ENCODE measurements at places on chromosomes 4 and X.

- peak; percentile 0 for DNase-seq
Observed at GRCh38 chrX:65407157-65407626, 127.4 kb downstream of the LAS1L start.

DNA sequence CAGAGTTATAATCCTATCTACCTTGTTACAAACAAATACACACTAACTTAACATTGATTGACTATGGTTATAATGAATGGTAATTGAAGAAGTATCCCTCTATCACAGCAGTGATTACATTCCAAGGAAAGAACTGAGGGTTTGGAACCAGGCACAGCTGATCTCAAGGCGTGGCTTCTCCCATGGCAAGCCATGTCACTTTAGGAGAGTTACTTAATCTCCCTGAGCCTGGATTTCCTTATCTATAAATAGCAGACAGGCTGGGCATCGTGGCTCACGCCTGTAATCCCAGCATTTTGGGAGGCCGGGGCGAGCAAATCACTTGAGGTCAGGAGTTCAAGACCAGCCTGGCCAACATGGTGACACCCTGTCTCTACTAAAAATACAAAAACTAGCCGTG is 25.6 kb downstream of the SORBS2 start:
- no peak for DNase-seq

GRCh38 chr4:153890761-153891160 is 101.9 kb upstream of the SFRP2 start:
- DNase-seq = no peak

DNA sequence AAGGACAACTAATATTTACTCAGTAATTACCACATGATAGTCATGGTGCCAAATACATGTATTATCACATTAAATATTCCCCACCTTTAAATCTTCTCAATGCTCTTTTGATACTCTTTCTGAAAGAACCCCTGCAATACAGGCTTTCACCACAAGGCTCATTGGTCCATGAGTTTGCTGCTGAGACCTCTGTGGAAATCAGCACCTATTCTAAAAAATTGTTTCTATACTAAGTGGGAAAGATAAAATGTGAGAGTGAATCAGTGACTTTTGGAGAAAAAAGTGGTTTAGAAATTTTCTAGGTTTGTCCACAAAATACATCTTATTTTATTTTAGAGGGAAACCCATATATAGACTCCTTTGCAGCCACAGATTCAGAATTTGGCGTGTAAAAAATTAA is 257.3 kb downstream of the ZIC3 start:
- no peak for DNase-seq

GRCh38 chr4:163107754-163108153 is 58.9 kb downstream of the NAF1 start:
- no peak for DNase-seq

DNA sequence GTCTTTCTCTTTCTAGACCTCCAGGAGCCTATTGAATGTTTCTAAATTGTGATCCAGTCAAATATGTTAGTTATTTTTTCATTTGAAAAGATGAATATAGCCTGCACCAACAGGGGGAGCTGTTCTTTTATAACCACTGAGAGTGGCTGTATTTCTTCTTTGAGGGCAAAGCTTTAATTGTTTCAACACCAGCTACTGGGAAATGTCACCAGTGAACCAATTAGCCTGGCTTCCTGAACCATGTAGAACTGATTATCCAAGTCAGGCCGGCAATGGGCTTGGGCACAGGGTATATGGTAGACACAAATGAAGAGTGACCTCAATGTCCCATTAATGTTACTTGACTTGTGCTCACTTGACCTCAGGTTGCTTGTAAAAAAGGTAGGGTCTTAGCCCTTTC is 4.8 kb upstream of the DAPP1 start:
- no peak for DNase-seq

DNA sequence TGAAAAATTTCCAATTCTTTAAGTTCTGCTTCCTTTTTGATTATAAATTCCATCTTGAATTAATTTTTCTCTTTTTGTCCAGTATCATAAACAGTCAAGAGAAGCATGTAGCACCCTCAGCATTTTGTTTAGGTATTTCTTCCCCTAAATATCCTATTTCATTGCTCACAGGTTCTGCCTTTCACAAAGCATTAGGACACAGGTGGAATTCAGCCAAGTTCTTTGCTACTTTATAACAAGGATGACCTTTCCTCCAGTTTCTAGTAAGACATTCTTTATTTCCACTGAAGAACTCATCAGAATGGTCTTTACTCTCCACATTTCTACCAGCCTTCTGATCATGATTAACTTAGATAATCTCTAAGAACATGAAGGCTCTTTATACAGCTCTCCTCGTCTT is 7.4 kb downstream of the SLC9B1 start:
- DNase-seq = no peak

DNA sequence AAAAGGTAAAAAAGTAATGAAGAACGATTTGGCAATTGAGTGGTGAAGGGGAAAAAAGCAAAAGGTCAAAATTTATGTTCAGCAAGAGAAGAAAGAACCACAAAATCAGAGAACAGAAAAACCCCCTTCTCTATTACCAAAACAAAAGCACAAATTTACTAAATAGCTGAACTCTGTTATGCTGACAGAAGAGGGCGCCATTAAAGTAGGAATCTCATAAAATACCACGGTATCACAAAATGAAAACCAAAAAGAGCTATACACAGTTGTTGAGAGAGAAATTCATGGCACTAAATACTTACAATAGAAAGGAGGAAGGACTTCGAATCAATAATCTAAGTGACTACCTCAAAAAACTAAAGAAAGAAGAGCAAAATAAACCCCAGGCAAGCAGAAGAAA is 69.6 kb upstream of the CXorf66 start:
- no peak for DNase-seq

- DNase-seq = no peak
Observed at GRCh38 chrX:129655547-129656249, 942 bp upstream of the APLN start.

- peak; percentile 30 for DNase-seq
Observed at GRCh38 chrX:118973389-118974087, 880 bp upstream of the LONRF3 start.

- no peak for DNase-seq
Observed at GRCh38 chr4:5021546-5021945, 2.3 kb upstream of the CYTL1 start.

DNA sequence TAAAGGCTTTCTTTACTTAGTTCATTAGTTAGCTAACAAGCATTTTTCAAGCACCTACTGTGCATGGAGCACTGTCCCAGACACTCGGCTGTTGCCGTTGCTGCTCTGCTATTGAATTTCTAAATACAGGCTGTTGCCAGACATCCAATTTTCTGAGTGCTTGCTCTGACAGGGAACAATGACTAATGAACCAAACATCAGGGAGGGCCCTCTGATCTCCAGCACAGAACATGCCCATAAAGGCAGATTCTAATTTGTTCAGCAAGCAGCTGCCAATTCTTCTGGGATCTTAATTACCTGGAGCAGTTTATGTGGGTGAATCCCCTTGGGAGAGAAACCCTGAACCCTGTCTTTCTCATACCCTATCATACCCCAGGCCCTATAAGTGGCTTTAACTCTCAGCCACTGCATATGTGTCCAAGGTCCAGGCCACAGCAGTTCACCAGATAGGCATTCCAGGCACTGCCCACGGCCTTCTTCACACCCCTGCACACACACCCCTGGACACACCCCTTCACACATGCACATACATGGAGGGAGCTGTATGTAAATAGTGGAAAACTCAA is 27.9 kb downstream of the TSC22D3 start:
- DNase-seq = no peak

- DNase-seq = no peak
Observed at GRCh38 chrX:40272776-40273175, 175.0 kb upstream of the BCOR start.

GRCh38 chrX:80293354-80293753 is 126.9 kb upstream of the TENT5D start:
- no peak for DNase-seq

DNA sequence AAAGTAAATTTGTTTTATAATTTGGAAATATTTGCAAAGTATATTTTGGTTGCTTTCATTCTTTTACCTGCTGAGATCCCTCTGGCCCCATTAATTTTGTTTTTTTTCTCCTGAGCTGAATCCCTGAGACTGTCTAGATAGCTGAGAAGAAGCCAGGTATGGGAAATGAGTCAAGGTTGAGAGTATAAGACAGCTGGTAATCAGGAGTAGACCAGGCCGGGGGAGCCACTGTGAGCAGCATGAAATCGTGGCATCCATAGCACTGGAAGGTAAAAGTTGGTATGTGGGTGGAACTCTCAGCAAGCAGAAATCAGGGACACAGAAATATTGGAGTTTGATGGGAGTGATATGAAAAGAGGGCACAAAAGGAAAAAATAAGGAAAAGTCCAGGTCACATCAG is 164.5 kb downstream of the FHIP1A start:
- no peak for DNase-seq

GRCh38 chrX:40933706-40934425 is 151.4 kb upstream of the USP9X start:
- DNase-seq = peak; percentile 66

DNA sequence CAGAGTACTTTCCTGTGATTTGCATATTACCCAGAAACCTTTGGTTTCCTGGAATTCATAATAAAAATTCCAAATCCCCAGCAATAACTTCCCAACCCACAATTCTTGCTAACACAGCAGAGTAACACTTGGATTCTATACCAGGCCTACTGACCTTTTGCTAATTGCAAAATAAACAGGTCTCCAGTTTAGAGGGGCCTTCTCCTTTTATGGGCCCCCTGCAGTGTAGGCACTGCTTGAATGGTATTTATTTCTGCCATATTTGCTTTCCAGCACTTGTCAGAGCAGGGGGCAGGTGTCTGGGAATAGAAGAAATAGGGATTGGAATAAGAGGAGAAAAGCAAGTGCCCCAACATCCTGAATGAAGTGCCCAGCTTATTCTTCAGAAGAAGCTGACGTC is 25.3 kb upstream of the GPC3 start:
- no peak for DNase-seq

DNA sequence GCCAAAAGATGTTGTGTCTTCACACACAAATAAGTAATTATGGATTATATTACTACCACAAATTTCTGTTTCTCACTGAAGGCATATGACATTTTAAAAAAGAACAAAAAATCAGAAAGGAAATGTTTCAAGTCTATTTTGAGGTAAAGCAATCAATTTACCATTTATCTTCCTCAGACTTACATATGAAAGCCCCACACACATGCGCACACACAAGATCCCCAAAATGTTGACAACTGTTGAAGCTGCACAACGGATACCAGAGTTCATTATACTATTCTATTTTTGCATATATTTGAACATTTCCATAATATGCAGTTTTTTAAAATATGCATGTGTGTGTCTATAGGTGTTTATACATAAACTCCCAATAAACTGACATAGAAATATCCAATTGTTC is 2.7 kb downstream of the LRBA start:
- DNase-seq = no peak

GRCh38 chr4:109912706-109913595 is at the start of gene EGF:
TSS of gene EGF (plus strand) at chr4:109912883. CDS start at chr4:109913336, 453 bp downstream.
- DNase-seq = no peak

- DNase-seq = no peak
Observed at GRCh38 chr4:11431111-11431510, 2.4 kb upstream of the HS3ST1 start.

- no peak for DNase-seq
Observed at GRCh38 chr4:127291316-127291715, 341.4 kb upstream of the INTU start.

DNA sequence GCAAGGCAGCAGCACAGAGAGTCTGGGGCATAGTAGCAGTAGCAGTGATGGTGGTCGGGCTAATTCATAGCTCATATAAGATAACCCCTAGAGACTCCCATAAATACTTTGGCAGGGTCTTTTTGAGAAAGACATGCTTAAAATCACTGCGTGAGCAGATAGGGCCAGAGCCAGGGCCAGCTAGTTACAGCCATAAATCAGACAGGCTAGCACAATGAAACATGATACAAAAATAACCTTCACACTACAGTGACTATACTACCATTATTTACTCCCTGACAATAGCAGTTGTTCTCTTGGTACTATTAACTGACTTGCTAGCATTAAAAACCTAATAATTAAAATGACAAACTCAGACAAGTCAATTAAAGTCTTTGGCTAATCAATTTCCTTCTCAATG is 295.9 kb downstream of the SMARCA1 start:
- DNase-seq = no peak

GRCh38 chrX:39952989-39953388 is 144.8 kb downstream of the BCOR start:
- no peak for DNase-seq

- no peak for DNase-seq
Observed at GRCh38 chr4:54548098-54548620, 109.6 kb upstream of the KIT start.

- no peak for DNase-seq
Observed at GRCh38 chr4:98195005-98195404, 51.7 kb upstream of the STPG2 start.

GRCh38 chr4:123017636-123018395 is 95.4 kb upstream of the NUDT6 start:
- no peak for DNase-seq

- DNase-seq = no peak
Observed at GRCh38 chr4:17258106-17258505, 253.8 kb downstream of the QDPR start.

GRCh38 chrX:88883200-88883599 is 136.2 kb downstream of the CPXCR1 start:
- no peak for DNase-seq

DNA sequence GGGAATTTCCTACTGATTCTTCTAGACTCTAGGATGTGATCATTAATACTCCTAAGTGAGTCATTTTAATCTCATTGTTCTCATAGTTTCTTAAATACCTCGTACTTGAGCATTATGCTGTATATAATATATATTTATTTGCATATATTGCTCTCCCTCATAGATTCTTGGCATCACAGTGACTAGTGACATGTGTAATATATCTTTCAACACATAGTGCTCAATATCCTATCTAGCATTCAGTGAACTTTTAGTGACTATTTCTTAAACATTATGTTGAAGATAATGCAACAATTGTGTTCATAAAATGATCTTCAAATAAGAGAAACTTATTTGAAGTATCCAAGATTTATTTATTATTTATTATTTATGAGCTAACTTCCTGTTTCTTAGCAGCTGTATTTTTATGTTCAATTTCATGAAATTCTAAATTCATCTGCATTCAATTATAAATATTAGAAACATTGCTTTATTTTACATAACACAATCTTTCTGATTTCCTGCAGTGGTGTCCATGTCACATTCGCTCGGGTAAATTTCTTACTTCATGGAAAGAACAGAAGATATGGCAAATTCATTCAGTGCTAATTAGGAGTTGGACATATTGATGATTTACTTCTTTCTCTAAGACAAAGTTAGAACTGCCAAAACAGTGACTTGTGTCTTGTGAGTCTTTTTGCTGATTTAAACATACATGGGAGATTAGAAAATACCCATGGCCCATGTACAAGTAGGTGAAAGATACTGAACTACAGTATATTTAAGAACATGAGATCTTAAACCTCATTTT is 1095.5 kb upstream of the IGFBP7 start:
- no peak for DNase-seq

GRCh38 chrX:55714161-55714560 is 3.4 kb upstream of the RRAGB start:
- DNase-seq = no peak

All from kidney (tissue), 22 donors.